ENCODE measurements at places on chromosomes 12 and 14.

GRCh38 chr12:20520532-20520931 lies 152.2 kb downstream of the PDE3A start:
- no peak for DNase-seq

- DNase-seq, result no peak
These were observed 93.5 kb downstream of the CCDC92 start for GRCh38 chr12:123879101-123879500.

GRCh38 chr12:58489394-58489793 lies 430.9 kb downstream of the LRIG3 start:
- DNase-seq, result no peak

- no peak for DNase-seq
These were observed 24.6 kb downstream of the TPCN1 start for GRCh38 chr12:113245695-113246477.

DNA sequence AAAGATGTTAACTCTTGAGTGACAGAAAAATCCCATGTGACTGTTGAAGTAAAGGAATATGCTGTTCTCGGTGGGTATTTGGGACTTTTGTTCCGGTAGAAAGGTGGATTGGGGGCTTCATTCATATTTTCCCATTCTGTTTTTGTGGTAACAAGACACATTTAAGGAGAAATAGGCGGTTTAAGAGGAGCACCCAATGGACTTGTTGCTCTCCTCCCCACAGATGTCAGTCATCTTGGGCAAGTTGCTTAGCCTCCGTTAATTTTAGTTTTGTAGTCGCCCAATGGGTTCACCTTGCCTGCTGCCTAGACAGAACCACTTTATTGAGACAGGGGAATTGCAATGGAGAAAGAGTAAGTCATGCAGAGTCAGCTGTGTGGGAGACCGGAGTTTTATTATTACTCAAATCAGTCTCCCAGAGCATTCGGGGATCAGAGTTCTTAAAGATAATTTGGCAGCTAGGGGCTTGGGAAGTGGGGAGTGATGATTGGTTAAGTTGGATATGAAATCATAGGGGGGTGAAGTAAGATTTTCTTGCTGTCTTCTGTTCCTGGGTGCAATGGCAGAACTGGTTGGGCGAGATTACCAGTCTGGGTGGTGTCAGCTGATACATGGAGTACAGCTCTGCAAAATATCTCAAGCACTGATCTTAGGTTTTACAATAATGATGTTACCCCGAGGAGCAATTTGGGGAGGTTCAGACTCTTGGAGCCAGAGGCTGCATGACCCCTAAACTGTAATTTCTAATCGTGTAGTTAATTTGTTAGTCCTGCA lies 50.3 kb downstream of the SLC38A1 start:
- DNase-seq, result no peak

DNA sequence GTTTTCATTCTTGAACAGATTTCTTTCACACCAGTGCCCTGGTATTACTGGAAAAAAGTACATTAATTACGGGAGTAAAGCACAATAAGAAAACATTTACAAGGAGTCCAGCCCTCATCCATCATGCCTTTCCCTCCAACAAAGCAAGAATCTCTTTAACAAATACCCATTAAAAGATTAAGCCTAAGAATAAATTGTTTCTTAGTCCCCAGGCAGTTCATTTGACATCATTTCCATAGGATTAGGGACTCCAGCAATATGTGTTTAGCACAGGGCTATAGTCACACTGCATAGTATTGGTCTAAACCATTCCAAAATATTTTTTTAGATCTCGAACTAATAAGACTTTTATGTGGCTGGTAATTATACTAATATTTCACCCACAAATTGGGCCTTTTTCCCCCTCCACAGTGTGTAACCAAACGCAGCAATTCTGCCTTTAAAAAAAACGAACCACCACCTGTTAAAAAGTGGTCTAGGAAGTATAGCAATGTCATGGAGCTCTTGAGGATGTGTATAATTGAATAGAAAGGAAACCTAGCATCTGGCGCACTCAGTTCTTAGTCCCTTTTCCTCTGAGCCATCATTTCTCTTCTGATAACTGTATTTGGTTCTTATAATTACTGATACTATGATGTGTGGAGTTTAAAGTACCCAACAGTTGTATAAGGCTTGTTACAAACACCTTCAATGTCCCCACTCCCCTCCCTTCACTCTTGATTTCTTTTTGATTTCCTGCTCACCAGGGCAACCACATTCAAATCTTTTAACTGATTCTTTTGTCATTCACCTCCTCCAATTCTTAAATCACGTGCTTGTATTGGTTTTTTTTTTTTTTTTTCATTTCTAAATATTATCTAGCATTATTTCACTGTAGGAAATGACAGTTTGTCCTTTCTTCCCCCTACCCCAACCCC lies 138.7 kb downstream of the ETV6 start:
- no peak for DNase-seq

DNA sequence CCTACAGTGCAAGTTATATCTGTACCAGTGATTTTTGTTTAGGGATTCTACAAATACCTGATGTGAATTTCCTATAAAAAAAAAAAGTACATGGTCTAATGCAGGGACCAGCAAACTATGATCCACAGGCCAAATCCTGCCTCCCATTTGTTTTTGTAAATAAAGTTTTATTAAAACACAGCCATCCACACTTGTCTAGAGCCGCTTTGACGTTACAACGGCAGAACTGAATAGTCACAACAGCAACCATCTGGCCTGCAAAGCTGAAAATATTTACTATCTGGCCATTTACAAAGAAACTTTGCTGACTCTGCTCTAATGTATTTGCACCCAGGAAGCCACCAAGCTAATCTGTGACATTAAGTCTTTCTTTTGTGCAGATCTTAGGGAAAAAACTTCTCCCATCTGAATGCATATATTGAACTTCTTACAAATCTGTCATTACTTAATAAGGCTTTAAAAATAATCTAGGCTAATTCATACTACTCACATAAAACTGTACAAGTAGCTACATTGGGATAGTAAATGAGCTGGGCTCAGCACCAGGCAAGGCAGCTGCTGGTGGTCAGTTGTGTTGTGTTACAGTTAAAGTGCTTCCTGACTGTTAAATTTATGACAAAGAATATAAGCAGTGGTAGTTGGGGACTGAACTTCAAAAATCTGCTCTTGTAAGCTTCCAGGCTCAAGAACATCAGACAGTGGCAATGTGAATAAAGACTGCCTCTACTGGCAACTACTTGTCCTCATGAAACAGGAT lies 303.3 kb downstream of the MED13L start:
- no peak for DNase-seq

DNA sequence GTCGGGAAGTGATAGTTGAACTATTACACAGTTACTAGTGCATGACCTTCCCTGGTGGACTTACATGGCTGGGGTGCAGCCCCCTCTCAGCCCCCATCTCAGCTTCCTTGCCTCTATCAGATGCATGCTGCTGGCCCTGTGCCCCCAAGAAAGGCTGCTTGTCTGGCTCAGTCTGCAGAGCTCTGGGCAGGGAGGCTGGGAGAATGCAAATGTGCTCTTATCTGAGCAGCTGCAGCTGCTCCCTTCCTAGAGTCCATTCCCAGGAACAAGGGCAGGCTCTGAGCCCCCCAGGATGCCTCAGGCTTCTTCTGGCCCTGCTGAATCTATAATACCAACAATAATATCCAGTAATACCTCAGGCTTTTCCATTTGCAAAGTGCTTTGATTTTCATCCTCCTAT lies 218.1 kb upstream of the SRRM4 start:
- no peak for DNase-seq

DNA sequence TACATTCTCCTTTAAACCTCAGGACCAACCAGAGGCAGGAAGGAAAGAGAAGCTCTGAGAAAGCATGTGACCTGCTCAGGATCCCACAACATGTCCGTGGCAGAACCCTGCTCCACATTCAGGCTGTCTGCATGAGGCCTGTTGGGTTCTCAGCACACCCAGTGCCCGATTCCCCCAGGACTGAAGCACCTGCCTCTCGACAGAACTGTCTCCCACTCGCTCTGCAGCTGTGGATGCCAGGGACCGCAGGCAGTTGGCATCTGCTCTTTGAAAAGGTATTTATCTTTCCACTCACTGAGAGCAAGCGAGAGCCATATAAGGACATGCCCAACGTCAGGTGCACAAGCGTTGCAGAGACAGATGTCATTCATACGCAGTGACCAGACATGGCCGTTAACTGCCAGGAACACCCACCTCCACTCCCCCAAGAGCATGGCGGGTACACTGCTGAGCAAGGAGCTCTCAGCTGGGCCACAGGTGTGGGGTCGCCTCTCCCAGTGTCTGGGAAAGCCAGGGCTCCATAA lies 18.9 kb downstream of the PITPNM2 start:
- no peak for DNase-seq

- DNase-seq, result no peak
These were observed 214.4 kb upstream of the DIO2 start for GRCh38 chr14:80425686-80426085.

DNA sequence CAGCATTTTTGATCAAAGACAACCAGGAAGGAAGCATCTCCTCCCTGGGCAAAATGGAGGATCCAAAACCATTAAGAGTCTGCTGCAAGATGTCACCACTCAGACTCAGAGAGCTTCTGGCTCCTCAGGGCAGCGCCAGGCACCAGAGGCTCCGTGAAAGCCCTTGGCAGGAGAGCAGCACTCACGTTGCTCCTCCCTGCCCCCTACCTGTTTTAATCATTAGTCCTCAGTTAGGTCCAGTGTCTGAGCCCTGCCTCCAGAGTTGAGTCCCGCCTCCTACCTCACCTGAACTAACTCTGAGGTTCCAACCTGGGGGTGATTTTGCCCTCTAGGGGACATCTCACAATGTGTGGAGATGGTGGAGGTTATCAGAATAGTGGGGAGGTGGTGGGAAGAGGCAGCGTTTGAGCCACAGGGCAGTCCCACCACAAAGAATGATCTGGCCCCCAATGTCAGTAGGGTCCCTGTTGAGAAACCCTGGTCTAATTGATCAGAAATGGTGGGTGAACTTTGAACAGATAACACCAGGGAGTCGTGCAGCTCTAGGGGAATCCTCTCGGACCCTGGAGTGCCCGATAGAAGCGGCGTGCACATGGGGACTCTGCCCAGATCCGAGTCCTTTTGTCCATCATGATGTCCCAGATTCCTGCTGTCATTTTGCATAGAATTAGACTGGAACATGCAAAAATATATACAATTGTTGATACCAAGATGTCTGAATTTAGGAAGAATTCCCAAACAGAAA lies 156.7 kb upstream of the DIO3 start:
- DNase-seq, result no peak

DNA sequence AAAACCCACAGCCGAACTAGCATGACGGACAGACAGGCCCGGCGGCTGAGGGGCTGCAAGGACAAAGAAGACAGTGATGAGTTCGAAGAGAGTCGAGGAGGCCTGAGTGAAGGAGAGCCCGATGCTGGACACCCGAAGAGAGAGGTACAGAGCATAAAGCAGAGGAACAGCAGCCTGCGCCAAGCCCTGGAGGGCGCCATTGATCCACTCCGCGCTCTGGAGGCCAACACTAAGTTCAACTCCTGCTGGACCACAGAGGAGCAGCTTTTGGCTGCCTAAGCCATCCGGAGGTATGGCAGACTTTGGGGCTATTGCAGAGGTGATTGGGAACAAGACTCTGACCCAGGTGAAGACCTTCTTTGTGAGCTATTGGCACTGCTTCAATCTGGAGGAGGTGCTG lies 7.8 kb upstream of the PLXNC1 start:
- DNase-seq, result no peak

DNA sequence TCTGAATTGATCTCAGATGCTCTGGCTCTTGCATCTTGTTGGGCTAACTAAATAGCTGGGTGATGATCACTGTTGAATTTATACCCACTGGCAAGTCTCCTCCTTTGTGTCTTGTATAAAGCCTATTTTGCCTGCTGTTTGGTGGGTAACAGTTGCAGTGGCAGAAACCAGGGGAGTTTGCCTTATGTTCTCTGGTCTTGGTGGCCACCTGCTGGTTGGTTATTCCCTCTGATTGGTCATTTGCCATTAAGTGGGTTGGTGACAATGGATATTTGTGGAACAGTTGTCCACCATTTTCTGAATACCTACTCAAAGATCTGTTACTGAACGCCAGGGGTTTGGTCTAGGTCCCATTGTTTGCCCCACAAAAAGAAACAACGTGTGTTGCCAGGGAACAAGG lies 52.1 kb downstream of the AVPR1A start:
- no peak for DNase-seq

- no peak for DNase-seq
These were observed 10.9 kb downstream of the EVL start for GRCh38 chr14:100076133-100076532.

GRCh38 chr14:69312608-69313007 lies 52.6 kb downstream of the GALNT16 start:
- DNase-seq, result no peak

DNA sequence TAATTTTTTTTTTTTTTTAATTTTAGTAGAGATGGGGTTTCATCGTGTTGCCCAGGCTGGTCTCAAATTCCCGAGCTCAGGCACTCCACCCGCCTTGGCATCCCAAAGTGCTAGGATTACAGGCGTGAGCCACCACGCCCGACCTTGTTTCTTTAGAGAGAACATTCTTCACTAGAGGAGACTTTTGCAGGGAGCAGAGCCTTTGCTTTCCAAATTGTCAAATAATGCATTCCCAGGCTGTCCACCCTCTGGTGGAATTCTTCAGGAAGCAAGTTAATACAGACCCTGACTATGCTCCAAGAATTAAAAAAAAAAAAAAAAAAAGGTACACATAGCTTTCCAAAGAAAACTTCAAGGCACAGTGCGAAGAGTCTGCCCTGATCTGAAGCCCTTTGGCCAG lies 6.8 kb downstream of the ALDH1L2 start:
- DNase-seq, result no peak

DNA sequence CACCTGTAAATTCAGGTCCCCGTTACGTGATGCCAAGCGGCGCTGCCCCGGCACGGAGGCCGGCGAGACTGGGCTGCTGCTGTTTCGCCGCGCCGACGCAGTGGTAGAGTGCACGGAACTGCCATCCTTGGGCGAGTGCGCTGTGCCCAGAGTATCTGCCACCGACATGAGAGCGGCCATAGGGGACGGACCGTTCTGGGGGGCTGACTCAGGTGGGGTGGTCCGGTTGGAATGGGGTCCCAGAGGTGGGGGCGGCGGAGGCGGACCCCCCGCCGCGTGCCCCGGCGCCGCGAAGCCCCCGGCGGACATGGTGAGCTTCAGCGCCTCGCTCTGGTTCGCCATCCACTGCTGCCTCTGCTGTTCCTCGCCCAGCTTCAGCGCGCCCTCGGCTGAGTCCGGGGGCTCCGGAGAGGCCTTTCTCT lies 2.8 kb downstream of the IRF2BPL start:
- no peak for DNase-seq

DNA sequence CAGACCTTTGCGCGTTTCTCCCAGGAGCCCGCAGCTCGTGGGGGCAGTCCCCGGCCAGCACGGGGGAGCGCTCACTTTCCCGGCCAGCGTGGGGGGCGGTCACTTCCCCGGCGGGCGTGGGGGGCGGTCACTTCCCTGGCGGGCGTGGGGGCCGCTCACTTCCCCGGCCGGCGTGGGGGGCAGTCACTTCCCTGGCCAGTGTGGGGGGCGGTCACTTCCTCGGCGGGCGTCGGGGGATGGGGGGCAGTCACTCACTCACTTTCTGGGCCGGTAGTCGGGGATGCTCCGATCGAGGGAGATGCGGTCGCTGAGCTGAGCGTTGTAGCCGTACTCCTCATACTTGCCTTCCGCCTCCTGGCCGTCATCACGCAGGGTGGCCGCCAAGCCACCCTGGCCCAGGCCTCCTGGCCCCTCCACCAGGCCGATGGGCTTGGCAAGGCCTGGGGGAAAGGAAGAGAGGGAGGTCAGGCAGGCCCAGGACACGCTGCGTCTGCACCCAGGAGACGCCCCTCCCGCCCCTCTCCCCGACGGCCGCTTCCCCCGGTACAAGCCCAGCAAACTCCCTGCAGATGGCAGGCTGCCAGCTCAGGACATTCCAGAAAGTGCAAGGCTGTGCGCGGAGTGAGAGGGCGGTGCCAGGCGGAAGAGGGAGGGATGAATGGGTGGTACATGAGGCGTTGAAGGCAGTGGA lies 43.3 kb downstream of the GALNT9 start:
- DNase-seq, result no peak
